ENCODE measurements at places on chromosomes 16 and 17.

GRCh38 chr17:33204156-33204555 lies 88.9 kb downstream of the ASIC2 start:
- DNase-seq: no peak

DNA sequence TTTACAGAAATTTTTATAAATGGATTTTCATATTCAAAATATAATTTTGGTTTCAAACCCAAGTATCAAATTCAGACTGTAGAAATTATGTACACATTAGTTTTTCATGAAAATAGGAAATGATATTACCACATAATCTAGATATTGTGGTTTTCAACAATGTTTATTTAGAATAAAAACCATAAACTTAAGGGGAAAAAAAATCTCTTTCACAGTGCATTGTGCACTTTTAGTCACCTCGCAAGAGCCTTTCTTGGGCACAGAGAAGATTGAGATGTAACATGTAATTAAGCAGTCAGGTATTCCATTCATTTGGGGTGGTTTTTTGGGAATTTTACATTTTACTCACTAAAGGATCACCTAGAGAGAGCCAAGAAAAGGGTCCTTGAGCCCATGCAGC lies 104.0 kb downstream of the TANC2 start:
- DNase-seq: no peak

- no peak for DNase-seq
Observed at GRCh38 chr17:19260958-19261357, 23.8 kb downstream of the EPN2 start.

DNA sequence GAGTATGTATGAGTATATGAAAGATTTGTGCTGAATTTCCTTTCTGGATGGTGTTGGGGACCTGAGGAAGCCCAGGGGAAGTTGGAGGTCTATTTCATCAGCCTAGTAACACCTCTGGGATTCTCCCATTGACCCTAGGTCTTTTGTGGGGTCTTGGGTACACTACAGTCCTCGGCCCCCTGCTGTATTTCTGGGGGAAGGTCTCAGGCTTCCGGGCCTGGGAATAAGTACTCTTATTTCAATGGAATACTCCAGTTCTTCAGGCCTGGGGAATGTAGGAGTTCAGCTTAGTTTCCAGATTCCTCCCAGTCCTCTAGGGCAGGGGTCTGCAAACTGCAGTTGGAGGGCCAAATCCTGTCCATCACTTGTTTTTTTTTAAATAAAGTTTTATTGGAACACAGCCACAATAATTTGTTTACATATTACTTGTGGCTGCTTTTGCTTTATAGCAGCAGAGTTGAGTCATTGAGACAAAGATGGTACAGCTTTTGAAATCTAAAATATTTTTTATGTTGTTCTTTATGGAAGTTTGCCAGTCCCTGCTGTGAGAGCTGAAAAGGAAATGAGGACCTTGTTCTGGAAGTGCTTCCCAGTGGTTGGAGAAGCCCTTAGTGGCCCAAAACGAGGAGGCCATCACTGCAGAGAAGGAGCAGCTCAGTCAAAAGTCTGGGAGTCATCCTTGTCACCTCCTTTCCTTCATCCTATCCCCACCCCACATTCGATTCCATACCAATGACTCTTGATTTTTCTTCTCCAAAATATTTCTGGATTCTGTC lies 142.5 kb upstream of the HS3ST2 start:
- no peak for DNase-seq

DNA sequence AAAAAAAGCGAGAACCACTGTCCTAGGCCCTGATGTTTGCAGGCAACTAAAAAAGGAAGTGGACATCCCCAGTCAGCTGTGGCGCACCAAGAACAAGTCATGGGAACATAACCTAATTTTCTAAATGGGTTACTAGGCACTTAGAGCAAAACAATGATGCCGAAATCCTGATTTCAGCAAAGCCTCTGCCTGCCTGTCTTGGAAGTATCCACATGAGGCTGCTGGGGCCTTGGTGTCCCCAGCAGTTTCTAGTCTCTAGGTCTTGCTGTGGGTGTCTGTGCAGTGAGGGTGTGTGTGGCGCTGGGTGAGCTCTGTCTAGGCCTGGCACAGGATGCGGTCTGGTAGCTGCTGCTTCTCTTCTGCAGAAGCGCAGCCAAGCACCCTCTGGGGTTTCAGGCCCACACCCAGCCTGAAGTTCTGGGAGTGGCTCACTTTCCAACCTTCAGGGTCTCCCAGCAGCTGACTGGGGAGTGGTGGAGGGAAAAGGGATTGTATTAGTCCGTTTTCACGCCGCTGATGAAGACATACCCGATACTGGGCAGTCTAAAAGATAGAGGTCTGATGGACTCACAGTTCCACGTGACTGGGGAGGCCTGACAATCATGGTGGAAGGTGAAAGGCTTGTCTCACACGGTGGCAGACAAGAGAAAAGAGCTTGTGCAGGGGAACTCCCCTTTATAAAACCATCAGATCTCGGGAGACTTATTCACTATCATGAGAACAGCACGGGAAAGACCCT lies 21.1 kb downstream of the STH start:
- no peak for DNase-seq

DNA sequence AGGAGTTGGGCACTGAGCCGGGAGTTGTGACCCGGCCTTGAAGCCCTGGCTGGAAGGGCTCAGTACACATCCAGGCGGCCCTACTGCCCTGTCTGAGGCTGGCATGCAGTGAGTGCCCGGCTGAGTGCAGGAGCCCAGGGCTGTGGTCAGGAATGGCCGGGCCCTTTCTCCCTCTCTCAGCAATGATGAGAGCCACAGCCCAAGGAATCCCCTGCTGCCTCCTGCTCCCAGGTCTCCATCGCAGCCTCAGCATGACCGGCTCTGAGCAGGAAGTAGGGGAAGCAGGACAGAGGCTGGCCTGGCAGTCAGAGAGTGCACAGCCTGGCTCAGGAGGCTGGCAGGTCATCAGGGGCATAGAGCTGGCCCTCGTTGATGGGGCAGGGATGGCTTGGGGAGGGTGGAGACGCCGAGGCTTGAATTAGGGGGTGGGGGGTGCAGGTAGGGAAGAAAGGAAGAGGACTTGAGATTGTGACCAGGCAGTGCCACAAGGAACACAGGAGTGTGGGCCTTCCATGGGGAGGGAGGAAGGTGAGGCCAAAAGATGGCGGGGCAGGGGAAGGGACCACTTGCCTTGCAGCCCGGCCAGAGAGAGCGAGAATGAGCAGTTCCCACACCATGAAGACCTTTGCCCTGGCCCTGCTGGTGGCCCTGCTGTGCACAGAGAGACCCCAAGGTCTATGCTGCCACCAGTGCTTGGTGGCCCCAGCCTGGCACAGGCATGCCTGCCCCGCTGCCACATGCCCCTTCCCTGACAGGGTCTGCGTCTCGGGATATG lies 32.1 kb upstream of the KRT17 start:
- DNase-seq: no peak

DNA sequence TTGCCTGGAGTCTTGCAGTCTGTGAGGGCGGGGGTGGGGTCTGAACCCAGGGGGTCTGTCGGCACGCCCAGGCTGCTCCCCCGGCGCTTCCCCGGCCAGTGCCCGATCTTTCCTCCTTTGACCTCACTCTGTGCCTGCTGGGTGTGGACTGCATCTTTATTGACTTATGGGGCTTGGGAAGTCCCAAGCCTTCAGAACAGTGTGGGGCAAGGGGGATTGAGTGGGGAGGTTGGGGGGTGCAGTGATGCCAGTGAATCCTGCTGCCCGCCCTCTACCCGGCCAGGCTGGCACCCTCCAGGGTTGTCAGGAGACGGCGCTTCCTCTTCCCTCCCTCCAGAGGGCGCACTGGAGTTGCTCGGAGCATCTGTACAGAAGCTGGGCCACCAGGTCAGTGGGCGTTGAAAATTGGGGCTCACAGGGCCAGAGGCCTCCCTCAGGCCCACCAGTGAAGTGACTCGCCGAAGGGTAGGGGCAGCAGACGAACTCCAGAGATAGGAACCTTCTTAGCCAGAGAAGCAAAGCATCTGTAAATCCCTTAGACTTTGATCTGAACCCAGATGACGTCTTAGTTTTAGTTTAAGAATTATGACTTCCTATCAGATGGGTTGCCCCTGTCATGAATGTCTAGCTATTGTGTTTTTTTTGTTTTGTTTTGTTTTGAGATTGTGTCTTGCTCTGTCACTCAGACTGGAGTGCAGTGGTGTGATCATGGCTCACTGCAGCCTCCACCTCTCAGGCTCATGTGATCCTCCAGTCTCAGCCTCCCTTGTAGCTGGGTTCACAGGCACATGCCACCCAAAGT lies 184.8 kb upstream of the CIBAR2 start:
- peak; percentile 62 for DNase-seq

GRCh38 chr17:79484600-79485418 lies 126.0 kb downstream of the RBFOX3 start:
- DNase-seq: no peak

DNA sequence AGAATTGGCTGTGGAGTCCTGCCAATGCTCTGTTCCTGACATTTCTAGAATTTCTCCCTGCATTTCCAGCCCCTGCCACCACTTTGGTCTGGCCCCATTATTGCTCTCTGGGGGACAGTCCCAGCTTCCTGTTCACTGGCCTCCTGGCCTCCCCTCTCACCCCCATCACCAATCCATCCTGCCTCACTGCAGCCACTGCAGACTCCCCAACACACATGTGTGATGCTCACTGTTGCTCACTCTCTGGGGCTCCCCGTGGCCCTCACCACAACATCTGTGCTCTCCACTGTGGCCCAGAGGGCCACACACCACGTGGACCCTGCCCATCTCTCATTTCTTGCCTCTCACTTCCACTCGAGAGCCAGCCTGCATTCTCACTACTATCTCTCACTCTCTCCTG lies 64.6 kb downstream of the SREBF1 start:
- DNase-seq: no peak

GRCh38 chr17:81404558-81405165 lies 9.4 kb downstream of the BAHCC1 start:
- peak; percentile 46 for DNase-seq

- no peak for DNase-seq
Observed at GRCh38 chr16:89049484-89050118, 44.1 kb upstream of the ACSF3 start.

GRCh38 chr16:142405-142967 lies 4.0 kb upstream of the NPRL3 start:
- no peak for DNase-seq

- no peak for DNase-seq
Observed at GRCh38 chr17:29096094-29096493, 53.2 kb downstream of the PIPOX start.

- no peak for DNase-seq
Observed at GRCh38 chr17:11780621-11781020, 182.4 kb downstream of the DNAH9 start.

GRCh38 chr16:78684030-78684611 lies 584.7 kb downstream of the WWOX start:
- DNase-seq: peak; percentile 64

DNA sequence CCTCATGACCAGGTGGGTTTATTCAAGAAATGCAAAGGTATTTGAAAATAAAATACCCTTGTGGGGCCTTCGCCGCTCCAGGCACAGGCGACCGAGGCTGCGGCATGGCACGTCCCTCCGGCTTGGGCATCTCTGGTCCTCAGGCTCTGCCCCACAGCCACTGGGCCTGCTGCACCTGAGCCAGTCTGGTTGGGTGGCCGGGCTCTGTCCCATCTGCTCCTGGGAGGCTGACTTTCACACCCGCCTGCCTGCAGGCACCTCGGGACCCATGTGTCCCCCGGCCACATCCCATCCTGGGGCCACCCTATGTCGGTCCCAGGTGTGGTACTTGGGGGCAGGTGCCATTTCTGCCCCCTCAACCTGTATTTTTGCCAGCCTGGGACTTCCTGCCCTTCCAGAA lies 20.9 kb downstream of the OSBPL7 start:
- DNase-seq: no peak

GRCh38 chr16:89643769-89644300 lies 13.7 kb downstream of the CHMP1A start:
- DNase-seq: no peak

- no peak for DNase-seq
Observed at GRCh38 chr16:47780213-47780875, 319.2 kb downstream of the PHKB start.

DNA sequence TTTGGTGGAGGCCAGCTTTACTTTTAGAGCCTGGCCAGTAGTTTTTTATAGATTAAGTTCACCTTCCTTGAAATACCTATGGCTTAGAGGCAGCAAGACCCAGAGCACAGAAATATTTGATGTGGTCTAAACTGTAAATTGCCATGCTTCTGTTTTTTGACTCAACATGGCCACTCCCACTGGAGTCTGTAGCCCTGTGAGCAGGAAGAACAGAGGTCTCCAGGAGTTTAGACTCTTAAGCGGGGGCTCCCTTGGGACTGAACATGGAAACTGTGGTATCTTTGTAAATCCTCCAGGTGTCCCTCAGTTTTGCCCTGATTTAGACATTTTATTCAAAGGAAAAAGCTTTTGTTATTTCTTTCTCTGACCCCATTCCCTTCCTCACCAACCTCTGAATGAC lies 145.6 kb downstream of the FTO start:
- no peak for DNase-seq

DNA sequence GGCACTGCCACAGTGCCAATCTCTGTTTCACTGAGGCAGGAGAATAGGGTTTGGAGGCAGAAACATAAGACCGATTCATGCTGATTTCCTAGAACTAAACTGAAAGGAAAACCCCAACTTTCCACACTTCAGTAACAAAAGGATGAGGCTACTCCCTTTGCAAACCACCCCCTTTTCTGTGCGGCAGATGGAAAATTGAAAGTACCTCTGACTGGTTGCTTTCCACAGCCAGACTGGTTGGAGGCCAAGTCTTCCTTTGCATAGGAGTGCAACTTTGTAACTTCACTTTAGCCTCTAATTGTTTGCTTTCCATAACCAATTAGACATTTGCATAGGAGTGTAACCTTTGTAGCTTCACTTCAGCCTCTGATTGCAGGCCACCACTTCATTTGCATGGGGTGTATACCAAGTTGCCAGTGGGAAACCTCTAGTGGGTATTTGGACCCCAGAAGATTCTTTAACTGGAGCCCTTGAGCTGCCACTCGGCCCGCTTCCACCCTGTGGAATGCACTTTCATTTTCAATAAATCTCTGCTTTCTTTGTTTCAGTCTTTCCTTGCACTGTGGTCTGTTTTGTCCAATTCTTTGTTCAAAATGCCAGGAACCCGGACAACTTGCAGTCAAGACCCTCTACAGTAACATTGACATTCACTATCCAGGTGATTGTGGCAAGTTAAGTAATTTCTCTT lies 252.0 kb downstream of the UTP18 start:
- no peak for DNase-seq

- peak; percentile 54 for DNase-seq
Observed at GRCh38 chr17:49482144-49482817, 12.8 kb upstream of the NGFR start.

- DNase-seq: no peak
Observed at GRCh38 chr16:1767116-1767994, 4.0 kb downstream of the NME3 start.

DNA sequence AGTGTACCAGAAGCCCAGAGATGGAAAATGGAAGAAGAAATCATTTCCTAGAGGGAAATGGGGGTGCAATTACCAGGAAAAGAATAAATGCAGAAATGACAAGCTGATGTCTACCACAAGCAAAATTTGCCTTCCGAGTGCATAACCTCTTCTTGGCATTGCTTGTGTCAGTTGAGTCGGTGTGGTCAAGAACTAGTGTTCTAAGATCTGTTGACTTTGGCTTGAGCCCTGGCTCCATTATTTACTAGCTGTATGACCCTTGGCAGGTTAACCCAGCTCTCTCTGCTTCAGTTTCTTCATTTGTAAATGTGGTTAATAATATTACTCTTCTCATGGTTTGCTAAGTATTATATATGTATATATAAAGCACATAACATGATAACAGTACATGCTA lies 273.0 kb upstream of the IRX5 start:
- DNase-seq: no peak

All from hepatic stellate cell (primary cell).